ENCODE measurements at places on chromosomes 2 and 18.

- no peak for DNase-seq
Measured at GRCh38 chr2:54879032-54879431, 155.6 kb downstream of the EML6 start.

DNA sequence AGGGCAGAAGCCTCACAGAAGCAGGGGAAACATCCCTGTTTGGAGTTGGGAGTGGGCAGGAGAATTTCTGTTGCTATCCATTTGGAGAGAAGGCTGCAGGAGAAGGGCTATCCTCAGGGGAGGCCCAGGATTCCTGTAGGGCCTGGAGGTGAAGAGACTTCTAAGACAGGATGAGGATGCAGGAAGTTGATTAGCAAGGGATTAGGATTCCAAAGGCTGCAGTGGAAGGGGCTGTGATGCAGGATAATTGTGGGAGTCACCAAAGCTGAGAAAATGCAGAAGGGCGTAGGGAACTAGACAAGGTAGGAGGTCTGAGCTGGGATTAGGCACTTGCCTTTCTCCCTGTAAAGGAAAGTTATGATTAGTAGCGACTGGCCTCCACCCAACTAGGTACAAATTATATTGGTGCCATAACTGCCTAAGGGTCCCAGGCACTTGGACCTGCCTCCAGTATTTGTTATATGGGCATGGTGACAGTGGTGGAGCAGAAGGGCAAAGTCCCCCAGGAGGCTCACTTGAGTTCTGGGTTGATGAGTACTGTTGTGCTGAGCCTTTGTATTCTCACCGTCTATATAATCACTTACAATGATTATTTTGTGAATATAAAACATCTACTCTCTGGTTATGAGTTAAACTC lies 96.4 kb upstream of the MSTN start:
- no peak for DNase-seq

DNA sequence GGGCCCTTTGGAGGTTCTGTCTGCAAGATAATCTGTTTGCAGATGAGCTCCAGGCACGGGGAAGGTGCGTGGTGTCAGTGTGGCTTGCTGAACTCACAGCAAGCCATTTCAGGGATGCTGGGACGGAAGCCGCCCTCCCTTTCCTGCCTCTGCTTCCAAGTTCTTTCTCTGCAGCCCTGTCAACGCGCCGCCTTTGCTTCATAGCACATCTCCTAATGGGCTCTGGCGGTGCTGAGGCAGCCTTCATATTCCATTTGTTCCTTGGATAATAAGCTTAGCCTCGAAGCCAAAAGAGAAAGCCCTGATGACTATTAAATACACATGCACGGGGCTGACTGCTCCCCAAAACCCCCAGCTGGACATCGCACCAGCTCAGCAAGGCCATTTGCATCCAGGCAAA lies 81.7 kb upstream of the TAF1B start:
- DNase-seq = no peak

- DNase-seq = no peak
Measured at GRCh38 chr2:174768557-174768956, 4.3 kb upstream of the CHRNA1 start.

DNA sequence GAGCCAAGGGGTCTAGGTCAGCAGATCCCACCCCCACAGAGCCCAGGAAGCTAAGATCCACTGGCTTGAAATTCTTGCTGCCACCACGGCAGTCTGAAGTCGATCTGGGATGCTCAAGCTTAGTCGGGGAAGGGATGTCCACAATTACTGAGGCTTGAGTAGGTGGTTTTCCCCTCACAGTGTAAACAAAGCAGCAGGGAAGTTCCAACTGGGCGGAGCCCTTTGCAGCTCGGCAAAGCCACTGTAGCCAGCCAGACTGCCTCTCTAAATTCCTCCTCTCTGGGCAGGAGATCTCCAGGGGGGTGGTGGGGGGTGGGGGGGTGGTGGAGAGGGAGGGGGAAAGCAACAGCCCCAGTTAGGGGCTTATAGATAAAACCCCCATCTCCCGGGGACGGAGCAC lies 419.5 kb downstream of the NUP35 start:
- no peak for DNase-seq

DNA sequence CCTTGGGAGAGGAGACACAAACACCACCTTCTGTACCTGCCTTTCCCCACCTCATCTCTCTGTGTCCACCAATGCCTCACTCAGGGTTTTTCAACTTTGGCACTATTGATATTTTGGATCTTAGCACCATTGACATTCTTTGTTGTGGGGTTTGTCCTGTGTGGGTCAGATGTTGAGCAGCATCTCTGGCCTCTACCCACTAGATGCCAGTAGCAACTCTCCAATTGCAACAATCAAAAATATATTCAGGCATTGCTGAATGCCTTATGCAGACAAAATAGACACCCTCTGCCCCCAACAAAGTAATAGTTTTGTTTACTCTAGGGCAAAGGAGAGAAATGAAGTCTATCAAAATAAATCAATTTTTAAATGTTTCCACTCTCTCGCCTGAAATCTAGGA lies 1384.3 kb upstream of the NXPH2 start:
- DNase-seq = no peak

- DNase-seq = peak; percentile 20
Measured at GRCh38 chr2:234029150-234029733, 21.3 kb upstream of the SPP2 start.

DNA sequence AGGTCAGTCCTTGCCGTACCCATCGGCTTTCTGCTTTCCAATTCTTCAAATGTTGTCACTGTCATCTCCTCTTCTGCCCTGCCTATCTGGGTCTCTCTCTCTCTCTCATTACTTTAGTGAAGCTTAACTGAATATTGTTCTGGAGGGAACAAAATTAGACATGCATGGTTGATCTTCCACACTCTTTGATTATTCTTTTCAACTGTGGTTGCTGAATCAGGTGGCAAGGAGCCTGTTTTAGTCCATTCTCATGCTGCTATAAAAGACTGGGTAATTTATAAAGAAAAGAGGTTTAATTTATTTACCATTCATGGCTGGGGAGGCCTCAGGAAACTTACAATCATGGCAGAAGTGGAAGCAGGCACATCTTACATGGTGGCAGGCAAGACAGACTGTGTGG lies 157.9 kb downstream of the ARL4C start:
- DNase-seq = no peak

GRCh38 chr2:235204948-235205347 lies 253.1 kb downstream of the SH3BP4 start:
- peak; percentile 19 for DNase-seq

GRCh38 chr18:711310-711656 lies 1.1 kb downstream of the ENOSF1 start:
- DNase-seq = no peak

GRCh38 chr18:45974088-45974536 lies 7.0 kb upstream of the EPG5 start:
- DNase-seq = peak; percentile 80

- DNase-seq = no peak
Measured at GRCh38 chr18:54807303-54807702, 21.0 kb upstream of the RAB27B start.

- no peak for DNase-seq
Measured at GRCh38 chr18:49963217-49963616, 149.9 kb upstream of the ACAA2 start.

- no peak for DNase-seq
Measured at GRCh38 chr2:105760639-105761337, 16.1 kb downstream of the NCK2 start.

DNA sequence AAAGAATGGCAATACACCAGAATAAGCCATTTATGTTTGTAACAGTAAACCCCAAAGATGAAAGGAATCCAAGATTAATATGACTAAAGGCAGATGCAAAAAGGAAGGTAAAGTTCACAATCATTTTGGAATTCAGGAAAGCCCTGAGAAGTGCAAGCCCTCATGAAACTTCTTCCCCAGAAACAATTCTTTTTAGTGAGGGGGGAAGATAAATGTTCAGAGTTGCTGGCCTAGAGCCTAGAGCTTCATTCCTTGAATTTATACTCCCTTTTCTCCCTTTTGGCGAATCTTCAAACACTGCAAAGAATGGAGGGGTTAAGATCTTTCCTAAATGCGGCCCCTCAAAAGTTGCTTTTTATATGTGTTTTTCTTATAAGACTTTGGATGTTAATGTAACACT lies 368.8 kb downstream of the MEIS1 start:
- DNase-seq = peak; percentile 77

DNA sequence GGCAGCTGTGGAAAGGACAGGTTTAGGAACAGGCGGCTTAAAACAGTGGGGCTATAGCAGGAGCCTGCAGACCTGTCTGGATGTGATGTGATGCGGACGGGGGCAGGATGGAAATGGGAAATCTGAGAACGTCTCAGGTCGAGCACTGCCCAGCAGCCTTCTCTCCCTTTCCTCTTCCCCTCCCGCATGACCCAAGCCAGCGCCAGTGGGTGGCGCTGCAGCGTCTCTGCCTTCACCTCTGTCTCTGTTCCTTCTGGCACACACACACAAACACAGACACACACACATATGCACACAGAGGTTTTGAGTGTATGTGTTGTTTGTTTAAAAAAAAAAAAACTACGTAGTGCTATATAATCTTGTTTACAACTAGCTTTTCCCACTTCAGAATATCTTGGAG lies 82.0 kb upstream of the SLC66A3 start:
- DNase-seq = no peak

DNA sequence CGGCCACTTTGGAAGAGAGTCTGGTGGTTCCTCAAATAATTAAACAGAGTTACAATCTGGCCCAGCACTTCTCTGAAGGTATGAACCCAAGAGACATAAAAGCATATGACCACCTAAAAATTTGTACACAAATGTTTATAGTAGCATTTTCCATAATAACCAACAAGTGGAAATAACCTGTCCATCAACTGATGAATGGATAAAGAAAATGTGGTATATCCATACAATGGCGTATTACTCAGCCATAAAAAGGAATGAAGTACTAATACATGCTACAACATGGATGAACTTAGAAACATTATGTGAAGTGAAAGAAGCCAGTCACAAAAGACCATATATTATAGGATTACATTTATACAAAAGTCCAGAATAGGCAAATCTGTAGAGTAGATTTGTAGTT lies 76.0 kb upstream of the RGPD5 start:
- no peak for DNase-seq

DNA sequence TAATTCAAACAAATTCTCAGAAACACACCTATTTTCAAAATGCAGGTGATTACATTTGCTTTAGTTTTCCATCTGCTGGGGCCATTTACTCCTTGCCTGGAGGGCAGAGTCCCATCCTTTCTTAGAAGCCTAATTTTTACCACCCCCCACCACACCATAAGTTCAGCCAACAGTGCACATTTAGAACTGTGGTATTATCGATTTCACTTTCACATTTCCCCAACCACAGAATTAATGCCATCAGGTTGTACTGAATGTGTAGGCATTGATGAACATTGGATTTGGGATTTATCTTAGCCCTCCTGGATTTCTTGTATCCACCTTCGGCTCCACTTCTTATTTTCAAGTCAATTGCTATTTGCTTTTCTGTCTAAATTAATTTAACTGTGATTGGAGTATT lies 4.5 kb downstream of the SCYGR3 start:
- no peak for DNase-seq

DNA sequence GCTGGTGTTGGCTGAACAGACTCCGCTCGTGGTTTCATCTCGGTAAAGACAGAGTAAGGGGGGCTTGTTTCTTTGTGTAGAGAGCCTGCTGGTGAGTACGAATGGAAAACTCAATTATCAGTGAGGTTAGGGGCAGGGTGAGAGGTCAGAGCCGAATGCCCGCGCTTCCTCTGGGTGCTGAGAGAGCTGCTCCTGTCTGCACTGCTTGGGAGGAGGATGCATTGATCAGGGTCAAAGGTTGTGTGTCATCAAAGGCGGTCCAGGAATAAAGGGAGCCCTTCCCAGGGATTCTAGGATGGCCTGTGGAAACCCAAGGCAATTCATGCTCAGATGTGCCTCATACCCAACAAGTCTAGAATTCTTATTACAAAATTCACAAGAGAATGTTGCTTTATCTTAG lies 143.9 kb downstream of the MYCN start:
- DNase-seq = no peak

GRCh38 chr2:160473468-160474318 lies 19.9 kb downstream of the RBMS1 start:
- peak; percentile 37 for DNase-seq

DNA sequence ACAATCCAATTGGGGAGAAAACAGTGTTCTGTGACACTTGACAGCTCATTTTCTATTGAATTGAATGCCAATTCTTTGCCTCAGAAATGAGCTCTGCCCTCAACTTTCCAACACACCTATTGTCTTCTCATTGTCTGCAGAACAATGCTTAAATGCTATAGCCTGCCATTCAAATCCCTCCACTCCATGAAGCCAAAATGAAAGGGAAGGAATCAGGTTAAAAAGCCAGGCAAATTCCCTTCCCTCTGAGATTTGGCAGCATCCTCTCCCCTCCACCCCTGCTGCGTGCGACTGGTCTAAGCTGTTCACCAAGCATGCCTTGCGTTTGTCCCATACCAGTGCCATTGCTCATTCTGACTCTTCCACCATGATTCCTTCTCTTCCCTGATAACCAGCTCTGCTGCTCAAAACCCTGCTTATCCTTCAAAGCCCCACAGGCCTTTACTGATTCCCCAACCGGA lies 32.4 kb upstream of the TMEM131 start:
- peak; percentile 82 for DNase-seq

- DNase-seq = peak; percentile 52
Measured at GRCh38 chr2:218465987-218466633, 47.2 kb downstream of the VIL1 start.

DNA sequence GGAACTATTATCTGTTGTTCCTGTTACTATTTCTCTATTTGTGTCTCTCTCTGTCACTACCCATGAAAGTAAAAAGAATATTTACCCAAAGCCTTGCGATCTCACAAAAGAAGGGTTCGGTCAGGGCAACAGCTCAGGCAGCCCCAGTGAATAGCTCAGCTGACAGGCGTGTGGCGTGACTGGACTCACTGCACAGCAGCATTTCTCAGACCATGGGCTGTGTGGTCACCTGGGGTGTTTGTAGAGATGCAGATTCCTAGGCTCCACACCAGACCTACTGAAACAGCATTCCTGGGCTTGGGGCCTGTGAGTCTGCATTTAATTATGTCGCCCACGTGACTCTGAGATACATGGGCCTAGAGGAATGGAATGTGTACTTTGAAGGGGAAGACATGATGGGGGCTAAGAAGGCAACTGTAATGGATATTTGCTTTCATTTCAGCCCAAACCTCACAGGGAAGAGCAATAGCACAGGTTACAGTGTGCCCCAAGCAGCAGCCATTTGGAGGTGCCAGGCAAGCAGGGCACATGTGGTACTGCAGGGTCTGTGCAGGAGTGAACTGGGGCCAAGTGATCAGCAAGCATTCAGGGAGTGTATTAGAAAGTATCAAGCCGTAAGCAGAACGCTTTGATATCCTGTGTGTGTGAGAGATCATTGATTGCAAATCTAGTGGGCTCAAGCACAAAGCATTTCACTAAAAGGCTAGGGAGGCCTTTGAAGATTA lies 90.4 kb upstream of the RBMS1 start:
- peak; percentile 37 for DNase-seq

GRCh38 chr2:214533541-214533940 lies 122.7 kb downstream of the VWC2L start:
- DNase-seq = peak; percentile 49

GRCh38 chr2:139924070-139924469 lies 1143.9 kb upstream of the NXPH2 start:
- no peak for DNase-seq

GRCh38 chr2:153872311-153873051 lies 759 bp downstream of the GALNT13 start:
- no peak for DNase-seq

GRCh38 chr2:101806701-101807100 lies 109.2 kb downstream of the MAP4K4 start:
- DNase-seq = peak; percentile 56

Measured in EH (cell line).